ENCODE measurements at places on chromosomes 5 and 9.

DNA sequence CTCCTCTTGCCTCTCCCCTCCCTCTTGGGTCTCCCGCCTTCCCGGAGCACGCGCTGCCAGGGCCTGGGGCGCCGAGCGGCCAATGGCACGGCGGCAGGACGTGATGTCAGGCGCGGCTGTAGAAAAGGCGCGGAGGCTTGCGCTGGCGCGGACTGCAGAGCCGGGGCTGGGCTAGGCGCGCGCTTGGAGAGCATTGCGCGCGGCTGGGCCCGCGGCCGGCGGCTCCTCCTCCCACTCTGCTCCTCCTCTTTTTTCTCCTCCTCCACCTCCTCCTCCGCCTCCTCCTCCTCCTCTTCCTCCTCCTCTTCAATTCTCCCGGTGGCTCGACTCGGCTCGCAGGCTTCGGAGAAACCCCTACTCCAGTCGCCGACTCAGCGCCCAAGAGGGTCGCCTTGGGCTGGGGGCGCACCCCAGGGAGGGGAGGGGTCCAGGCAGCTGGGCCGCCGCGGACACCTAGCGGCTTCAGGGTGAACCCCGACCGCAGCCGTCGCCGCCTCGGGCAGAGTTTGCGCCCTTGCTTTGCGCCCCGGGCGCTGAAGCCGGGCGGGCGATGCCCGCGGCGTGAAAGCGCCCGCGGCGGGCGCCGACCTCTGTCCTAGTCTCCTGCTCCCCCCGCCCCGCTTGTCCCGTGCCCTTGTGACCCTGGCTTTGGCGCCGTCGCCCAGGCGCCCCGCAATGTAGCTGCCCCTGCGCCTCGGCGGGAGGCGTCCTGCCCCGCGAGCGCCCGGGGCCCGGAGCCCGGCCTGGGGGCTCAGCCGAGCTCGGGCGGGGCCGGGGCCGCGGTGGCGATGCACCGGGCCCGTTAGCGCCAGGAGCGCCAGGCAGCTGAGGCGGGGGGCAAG, at the start of gene LHX2:
TSS of gene LHX2 (plus strand) at position 309 of the 842 bp plus-strand sequence. CDS start 581 bp downstream, outside the sequence.
- peak; percentile 93 for DNase-seq

GRCh38 chr5:181207214-181207959, 2.4 kb upstream of the TRIM7 start:
- DNase-seq, result no peak

DNA sequence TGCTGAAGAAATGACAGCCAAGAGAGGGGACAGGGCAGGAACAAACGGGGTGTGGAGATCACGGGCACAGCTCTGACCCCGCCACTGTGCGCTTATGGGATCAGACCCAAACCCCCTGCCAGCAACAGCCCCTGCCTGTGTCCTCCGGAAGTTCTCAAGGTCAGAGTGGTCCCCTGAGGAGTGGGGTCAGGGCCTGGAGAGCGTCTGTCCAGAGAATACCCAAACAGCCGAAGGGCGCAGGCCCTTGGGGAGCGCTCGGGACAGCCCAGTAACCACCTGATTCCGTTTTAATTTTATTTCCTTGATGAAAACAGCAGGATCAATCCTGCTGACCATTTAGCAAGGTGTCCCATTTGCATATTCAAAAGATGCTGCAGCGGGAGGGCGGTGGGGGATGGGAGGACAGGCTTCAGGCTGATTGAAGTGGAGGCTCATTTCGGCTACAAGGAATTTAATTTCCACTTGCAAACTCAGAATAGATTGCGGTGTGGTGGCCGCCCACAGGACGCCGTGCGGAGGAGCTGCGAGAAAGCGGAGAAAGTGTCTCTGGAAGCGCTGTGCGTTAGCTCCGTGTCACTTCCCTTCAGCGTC, 32.6 kb upstream of the TMEM250 start:
- DNase-seq, result no peak

GRCh38 chr5:112635276-112635675, 102.4 kb upstream of the APC start:
- no peak for DNase-seq

Measured in NCI-H1694 treated with DMSO at 0.1 percent for 48 hours (cell line).